ENCODE measurements at places on chromosomes 3 and 15.

- DNase-seq, result no peak
Observed at GRCh38 chr15:66100761-66101160, 152.8 kb downstream of the MEGF11 start.

DNA sequence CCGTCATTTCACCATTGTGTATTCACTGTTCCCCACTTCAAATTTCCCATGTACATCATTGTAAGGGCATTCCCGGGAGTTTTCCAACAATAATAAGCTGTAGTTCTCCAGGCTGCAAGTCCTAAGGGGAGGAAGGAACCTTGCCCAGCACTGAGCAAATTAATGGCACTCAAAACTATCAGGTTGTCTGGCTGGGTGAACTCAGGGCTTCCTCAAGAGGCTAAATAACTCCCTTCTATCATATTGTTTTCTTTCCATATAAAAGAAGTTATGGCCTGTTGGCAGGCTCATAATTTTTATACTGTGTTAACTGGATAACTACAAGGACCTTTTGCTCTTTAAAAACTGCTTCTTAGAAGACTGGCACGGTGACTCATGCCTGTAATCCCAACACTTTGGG is 71.4 kb downstream of the SEMA6D start:
- no peak for DNase-seq

DNA sequence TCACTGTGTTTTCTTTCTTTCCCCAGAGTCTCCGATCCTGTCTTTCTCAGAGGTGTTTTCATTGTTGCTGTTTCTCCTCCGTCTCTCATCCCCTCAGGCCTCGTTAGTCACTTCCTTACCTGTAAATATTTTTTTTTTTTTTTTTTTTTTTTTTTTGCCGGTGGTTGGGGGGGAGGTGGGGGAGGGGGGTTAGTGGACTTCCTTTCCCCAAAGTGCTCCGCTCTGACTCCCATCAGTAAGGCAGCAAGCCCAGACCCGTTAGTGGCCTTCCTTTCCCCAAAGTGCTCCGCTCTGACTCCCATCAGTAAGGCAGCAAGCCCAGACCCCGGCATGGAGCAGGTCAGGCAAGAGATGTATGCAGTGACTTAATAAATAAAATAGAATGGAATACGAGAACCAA is 97.1 kb upstream of the TNFAIP8L3 start:
- no peak for DNase-seq

GRCh38 chr3:79154865-79155264 is 612.9 kb downstream of the ROBO1 start:
- no peak for DNase-seq

- no peak for DNase-seq
Observed at GRCh38 chr3:51967384-51968169, at the start of gene PCBP4. TSS of gene PCBP4 (minus strand) at chr3:51967454. CDS start at chr3:51961240, 6,214 bp downstream.

DNA sequence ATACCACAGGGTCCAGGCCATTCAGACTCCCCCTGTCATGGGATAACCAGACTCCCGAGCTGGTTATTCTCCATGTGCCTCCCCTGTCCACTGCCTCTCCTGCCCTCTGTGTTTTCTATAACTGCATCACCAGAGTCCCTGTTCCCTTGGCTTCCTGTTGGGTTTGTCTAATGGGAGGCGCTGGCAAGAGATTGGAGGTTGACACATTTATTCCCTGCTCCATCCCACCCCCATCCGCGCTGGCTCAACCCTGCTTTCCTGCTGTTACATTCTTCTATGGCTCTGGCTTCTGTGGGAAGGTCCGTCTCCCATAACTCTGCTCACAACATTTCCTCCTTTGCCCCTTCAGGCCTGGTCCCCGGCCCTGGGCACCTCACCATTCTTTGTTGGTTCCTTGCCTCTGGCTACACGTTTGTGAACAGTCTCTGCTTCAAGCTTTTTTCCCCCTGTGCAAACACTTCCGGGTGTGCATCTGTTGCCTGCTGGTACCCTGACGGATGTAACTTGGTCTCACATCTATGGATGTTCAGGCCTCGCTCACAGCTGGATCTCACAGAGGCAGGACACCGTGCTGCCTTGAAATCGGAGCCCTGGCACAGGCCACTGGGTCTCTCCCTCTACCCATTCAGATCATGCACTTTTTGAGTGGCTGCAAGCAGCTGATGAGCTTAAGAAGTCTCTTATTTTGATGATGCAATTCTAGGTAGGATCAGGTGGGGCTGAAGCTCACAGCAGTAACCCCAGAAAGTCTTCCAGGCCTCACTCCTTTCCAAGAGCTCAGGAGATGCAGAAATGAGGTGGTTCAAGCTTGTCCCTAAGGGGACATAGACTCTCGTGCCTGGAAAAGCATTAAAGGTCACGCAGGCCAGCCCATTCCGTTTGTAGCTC is 68.6 kb upstream of the ATP13A3 start:
- no peak for DNase-seq
